ENCODE measurements at places on chromosomes 2 and 18.
A peak's percentile ranks its signal among the peaks of the same experiment; 100 is the strongest.

- no peak for DNase-seq
Measured at GRCh38 chr18:40868110-40868858, 1086.8 kb upstream of the PIK3C3 start.

DNA sequence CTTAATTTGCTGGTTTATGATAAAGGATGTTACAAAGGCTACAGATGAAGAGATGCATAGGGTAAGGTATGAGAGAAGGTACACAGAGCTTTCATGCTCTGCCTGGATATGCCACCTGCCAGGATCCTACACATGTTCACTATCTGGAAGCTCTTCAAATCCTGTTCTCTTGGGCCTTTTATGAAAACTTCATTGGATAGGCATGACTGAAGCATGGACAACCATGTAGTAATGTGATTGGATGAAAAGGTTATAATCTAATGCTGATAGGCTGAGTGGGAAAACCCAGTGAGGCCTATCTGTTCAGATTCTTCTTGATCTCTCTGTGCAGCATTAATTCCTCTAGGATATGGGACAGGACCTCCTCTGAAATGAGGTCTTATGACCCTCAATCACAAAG, 26.8 kb downstream of the HNMT start:
- no peak for DNase-seq

DNA sequence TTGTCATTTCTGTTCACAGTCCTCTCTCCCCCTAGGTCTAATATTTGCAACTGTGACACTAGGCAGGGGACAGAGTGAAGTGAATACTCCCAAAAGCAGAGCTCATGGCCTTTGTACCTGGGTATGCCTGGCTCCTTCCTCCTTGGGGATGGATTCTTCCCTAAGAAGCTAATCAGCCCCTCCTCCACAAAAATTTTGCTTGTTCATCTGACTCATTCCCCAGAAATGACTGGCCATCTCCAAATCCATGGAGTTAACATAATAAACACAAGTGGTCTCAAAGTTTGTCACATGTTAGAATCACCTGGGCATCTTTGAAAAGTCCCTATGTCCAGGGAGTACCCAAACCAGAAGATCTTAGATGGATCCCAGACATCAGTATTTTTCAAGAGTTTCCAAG, 65.3 kb downstream of the SUCLG1 start:
- no peak for DNase-seq

GRCh38 chr2:64230540-64230939, 86.3 kb upstream of the PELI1 start:
- no peak for DNase-seq

GRCh38 chr2:151851761-151852160, 23.5 kb upstream of the ARL5A start:
- no peak for DNase-seq

DNA sequence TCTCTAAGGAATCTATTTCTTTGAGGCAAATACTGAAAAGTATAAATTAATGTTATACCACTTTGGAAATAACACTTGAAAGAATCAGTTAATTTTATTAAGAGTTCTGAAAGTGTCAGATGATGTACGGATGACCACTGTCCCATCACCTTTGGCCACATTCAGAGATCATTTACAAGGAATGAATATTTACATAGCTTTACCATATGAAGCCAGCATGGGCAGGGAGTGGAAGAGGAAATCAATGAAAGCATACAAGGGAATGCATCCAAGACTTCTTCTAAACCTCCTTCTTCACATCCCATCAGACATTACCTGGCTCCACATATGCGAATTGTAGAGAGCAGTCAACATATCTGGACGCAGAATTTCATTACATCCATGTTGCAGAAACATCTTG, 123.4 kb downstream of the RIF1 start:
- no peak for DNase-seq

DNA sequence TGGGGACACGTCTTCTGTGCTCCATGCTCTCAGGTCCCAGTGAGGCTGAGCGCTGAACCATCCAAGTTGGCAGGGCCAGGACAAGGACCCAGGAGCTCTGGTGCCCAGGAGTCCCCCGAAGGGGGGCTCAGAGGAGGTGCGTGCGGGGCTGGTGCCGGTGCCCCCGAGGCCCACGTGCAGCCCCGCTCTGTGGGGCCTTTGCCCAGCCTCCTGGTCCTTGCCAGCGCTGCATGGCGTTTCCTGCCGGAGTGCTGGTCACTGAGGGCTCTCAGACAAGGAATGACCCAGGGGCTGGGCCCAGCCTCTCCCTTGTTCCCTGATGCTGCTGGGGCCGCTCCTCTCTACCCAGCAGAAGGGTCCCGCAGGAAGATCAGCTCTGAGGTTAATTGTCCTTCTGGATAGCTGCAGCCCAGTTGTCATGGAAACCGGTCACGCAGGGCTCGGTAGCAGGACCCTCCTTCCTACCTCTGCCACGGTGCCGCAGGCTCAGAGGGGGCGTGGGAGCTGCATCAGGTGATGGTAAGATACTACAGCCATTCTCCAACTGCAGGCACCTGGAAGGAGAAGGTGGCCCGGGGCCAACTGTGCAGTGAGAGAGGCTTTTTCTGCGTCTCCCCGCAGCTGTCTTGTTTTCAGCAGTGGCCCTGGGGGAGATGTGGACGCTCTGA, 64.5 kb downstream of the RRM2 start:
- no peak for DNase-seq

DNA sequence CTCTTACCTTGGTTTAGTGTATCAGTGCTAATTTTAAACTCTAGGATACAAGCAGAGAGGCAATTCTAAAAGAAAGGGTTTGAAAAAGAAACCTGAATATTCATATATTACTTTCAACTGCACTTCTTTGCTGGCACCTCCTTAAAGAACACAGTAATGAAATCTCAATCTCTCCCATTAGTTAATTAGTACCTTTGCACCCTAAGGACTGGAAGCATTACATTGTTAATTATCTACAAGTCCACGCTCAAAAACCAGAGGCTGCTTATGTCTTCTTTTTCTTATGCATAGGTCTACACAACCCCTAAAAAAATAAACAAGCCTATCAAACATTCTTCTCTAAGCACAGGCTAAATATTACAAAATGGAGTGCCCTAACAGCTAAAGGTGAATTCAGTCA, 20.2 kb downstream of the EPHA4 start:
- DNase-seq = no peak

DNA sequence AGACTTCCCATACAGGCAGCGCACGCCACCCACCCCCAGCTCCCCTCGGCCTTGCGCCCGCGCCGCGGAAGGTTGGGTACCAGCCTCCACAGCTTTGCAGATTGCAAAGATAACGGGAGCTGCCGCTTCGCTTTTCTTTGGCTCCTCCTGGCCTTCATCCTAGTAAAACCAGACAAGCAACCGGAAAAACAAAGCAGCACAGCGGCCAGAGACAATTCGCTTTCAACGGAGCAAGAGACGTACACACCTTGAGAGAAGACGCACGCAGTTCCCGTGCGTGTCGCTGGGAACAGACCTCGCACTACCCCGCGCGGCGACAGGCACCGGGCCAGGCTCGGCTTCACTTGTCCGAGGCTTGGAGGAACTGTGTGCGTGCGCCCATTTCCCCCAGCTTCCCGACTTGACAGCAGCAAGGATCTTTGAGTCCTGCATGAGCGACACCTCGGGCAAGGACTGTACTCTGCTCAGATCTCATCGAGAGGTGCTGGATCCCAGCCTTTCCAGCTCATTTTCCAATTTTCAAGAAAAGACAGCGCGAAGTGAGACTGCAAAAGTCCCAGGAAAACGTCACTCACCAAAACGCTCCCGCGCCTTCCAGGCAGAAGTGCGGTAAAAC, 964 bp downstream of the ZBTB7C start:
- no peak for DNase-seq

DNA sequence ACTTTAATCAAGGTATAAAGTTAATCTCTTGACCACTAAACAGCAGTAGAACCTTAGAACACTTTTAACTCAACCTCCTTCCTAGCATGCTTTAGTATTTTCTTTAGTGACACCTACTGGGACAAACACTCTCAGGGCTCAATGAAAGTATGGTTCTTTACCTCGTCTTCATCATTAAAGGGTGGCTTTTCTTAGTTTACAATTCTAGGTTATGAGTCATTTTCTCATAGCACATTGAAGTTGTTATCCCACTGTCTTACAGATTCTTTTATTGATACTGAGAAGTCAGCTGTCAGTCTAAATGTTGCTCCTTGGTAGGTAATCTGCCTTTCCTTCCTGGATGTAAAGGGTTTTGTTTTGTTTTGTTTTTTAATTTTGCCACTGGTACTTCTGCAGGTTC, 38.0 kb downstream of the SIGLEC15 start:
- no peak for DNase-seq

DNA sequence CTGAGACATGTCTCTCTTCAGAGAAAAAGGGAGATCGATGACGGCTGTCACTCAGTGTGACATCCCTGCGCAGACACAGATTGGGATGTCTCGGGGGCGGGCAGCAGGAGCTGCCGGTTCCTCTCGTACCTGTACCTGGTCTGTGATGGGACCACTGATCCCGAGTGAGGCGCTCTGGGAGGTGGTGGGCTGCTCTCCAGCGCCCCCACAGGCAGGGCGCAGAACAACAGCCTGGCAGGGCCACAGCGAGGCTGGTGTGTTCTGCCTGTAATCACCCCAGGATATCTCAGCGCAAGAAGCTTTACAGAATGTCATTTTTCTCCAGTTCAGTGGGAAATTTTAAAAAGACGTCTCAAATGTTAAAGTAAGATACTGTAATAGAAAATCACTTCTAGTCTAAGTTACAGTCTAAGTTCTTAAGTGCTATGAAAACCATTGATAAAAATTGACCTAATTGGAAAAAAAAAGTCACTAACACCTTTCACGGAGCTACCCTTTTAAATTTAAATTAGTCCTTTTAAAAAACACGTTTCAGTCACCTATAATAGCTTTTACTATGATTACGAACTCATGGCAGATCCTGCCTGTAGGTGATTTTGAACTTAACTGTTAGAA, 189.8 kb downstream of the SNTG2 start:
- peak; percentile 46 for DNase-seq

- no peak for DNase-seq
Measured at GRCh38 chr2:7570247-7570646, 653.0 kb downstream of the RNF144A start.

- no peak for DNase-seq
Measured at GRCh38 chr18:77851802-77852201, 602.2 kb downstream of the GALR1 start.

DNA sequence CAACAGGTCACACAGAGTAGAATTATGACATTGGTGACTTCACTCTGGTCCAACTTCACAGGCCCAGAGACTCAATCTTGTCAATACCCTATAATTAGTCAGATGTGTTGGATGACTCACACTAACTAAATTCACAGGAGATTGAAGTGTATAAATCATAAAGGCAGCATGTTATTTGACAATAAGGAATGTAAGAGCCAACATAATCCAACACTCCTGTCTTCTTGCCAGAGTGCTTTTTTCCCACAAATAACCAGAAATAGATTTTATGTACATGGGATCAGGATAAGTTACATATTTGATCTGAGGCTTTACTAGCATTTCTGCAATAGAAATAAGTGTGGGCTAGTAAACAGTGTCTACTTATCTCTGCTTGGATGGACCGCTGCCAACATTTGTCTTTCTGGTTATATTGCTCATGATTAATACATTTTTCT, 42.2 kb upstream of the ZSWIM2 start:
- DNase-seq = no peak

DNA sequence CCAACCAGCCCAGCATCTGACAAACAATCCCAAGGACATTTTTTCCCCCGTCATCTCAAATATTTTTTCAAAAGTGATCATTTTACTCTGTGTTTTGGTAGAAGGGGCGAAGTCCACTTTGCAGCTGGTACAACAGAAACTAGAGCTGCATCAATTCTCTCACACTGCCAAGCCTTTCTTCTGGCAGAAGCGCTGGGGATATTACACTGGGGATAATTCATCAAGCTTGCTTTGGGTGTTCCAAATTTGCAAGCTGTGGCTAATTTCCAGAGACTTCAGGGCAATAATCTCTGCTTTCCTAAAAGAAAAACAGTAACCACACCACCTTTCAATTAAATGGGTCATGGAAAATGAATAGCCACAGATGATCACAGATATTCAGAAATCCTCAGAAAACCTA, 238.3 kb downstream of the SLC8A1 start:
- DNase-seq = no peak

- peak; percentile 75 for DNase-seq
Measured at GRCh38 chr2:112004253-112004645, 50.8 kb upstream of the TMEM87B start.

All from CD4-positive, alpha-beta T cell treated with Interleukin-1 beta for 1 hour (primary cell).